NCI-H526 (cell line): ENCODE measurements at places on chromosomes 7 and 10.

- no peak for DNase-seq
Measured at GRCh38 chr10:34049887-34050286, 715.4 kb upstream of the NRP1 start.

DNA sequence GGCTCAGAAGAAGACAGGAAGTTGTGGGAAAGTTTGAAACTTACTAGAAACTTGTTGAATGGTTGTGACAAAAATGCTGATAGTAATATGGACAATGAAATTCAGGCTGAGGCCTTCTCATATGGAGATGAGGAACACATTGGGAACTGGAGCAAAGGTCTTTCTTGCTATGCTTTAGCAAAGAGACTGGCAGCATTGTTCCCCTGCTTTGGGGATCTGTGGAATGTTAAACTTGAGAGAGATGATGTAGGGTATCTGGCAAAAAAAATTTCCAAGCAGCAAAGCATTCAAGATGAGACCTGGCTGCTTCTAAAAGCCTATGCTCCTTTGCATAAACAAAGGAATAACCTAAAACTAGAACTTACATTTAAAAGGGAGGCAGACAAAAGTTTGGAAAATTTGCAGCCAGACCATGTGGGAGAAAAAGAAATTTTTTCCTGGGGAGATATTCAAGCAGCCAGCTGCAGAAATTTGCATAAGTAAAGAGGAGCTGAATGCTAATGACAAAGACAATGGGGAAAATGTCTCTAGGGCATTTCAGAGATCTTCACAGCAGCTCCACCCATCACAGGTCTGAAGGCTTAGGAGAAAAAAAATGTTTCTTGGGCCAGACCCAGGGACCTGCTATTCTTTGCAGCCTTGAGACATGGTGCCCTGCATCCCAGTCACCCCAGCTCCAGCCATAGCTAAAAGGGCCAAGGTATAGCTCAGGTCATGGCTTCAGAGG is 16.5 kb upstream of the KCND2 start:
- peak; percentile 41 for DNase-seq

DNA sequence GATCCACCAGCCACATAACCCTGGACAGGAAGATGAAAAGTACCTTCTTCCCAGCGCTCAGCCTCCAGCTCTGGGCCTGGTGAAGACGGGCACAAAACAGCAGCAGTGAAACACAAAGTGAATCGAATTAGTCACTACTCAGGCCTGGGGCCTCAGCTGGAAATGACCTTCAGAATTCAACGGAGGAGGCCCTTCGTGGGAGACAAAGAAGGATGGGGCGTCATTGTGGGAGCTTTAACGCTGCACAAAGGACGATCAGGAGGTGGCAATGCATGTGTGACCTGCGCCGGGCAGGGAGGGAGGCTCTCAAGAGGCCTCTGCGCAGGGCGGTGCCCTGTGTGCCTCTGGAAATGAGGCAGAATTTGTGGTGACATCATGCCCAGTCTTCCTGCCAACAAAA is 161.9 kb downstream of the DNAJB6 start:
- no peak for DNase-seq

GRCh38 chr10:132942101-132943057 is at the start of gene CFAP46:
Gene CFAP46 (minus strand): TSS chr10:132942570. CDS start chr10:132942484, 86 bp downstream.
- DNase-seq: no peak

- no peak for DNase-seq
Measured at GRCh38 chr10:79123547-79123963, 54.8 kb downstream of the ZMIZ1 start.

- no peak for DNase-seq
Measured at GRCh38 chr7:151520419-151521261, 945 bp upstream of the RHEB start.

- peak; percentile 23 for DNase-seq
Measured at GRCh38 chr10:78757344-78757925, 311.3 kb upstream of the ZMIZ1 start.

GRCh38 chr7:31019509-31019908 is 32.6 kb upstream of the ADCYAP1R1 start:
- no peak for DNase-seq

DNA sequence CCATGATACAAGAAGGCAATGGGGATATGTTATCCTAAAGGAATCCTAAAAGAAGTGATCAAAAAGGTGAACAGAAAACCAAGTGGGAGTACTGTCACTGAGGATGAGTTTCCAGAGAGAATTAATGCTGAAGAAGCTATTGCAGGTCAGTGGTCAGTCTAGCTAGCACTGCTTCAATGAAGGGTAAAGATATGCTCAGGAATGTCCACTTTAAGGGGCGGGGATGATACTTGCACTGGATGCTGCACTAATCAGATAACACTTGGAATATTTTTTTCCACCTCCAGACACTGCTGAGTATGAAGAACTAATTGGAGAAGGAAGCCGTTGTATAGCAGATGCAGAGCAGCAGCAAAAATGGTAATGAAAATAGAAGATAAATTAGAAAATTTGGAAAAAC is 75.3 kb downstream of the LRRC17 start:
- no peak for DNase-seq

- DNase-seq: no peak
Measured at GRCh38 chr7:45698303-45699014, 124.3 kb downstream of the ADCY1 start.

DNA sequence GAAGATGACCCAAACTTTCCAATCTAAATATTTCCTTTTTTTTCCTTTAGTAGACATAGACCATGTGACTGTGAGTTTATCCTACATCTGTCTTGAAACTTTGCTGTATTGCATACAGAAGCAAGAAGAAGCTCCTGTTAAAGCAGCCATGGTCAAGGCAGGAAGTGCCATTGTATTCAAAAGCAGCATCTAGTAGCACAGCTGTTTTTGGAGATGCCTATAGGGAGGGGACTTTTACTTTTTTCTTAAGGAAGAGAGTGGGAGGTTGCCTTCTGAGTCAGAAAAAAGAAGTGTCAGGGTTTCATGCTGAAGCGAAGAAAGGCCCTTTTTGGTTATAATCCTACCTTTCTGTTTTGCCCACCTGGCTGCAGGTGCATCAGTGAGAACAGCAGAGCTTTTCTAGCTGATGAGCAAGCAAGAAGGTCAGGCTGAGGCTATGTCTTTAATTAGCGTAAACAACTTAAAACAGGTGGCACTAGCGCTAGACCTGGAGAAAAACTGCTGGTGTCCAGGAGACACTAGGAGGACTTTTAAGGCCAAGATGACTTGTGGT is 234.1 kb upstream of the AGK start:
- DNase-seq: no peak

DNA sequence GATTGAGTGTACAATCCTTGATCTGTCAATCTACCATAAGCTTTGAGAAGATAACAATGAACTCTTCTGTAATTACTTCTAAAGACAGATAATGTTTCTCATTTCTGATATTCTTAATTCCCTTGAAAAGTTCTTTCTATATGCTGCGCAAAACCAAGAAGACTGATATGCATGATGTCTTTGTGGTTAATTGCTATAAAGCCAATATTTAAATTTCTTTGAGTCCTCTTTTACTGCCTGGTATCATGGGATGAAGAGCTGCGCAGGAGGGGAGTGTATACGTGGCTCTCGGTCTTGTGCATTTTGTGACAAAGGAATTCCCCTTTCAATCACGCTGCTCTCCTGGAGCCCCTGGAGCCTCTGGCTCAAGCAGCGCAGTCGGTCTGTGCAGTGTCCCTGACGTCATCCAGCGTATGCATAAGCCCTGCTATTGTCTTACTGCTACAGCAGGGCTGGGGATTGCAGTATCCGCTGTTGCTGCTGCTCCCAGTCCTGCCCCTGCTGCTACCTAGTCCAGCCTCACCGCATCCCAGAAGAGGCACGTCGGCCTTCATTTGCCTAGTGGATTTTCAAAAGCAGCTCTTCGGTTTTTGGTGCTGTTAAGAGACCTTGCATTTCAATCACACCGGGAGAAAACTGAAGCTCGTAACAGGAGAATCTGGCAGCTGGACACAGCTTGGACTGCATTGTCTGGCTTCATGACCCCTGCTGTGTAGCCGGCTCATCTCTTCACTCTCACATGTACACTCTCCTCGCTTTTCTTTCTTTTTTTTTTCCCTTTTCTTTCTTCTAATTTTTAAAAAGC is 66.7 kb downstream of the ST7 start:
- DNase-seq: peak; percentile 95

- DNase-seq: no peak
Measured at GRCh38 chr7:209906-210305, 17.5 kb downstream of the FAM20C start.

GRCh38 chr10:63155388-63156020 is 22.4 kb downstream of the NRBF2 start:
- no peak for DNase-seq

DNA sequence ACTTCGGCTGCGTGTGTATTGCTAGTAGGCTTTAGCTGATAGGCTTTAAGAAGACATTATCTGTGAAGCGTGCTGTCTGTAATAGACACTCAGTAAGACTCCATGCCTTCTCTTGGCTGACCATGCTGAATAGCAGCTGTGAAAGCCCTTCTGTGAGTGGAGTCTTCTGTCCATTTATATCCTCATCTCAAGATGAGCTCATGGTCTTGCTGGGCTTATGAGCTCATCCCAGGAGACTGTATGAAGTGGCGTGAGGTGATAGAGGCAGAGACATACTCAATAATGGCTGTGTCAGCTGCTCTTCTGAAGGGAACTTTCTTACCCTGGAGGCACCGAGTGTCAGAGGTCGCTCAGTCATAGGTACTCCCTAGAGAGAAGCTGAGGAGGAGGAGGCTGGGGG is 111.5 kb downstream of the SH2D4B start:
- no peak for DNase-seq

GRCh38 chr10:88866454-88866853 is 13.6 kb upstream of the STAMBPL1 start:
- no peak for DNase-seq

GRCh38 chr10:20017961-20018360 is 201.7 kb downstream of the PLXDC2 start:
- no peak for DNase-seq
